ENCODE measurements at places on chromosomes 2 and 18. TPM values are rescaled to one million over a fixed set of nuclear protein-coding genes. Genes with fewer than 3 reads are reported as not detected.

MYOM1 gene
- total RNA-seq: 8.5 TPM

VSNL1 gene
- not detected for total RNA-seq

SIGLEC15 gene
- total RNA-seq: 0.25 TPM

FOSL2 gene
- 350 TPM for total RNA-seq

CDCA7 gene
- not detected for total RNA-seq

TNP1 gene
- total RNA-seq: not detected

RAX gene
- not detected for total RNA-seq

SLC4A5 gene
- total RNA-seq: 1.3 TPM

SRD5A2 gene
- not detected for total RNA-seq

PSMA8 gene
- total RNA-seq: not detected

CRYBA2 gene
- not detected for total RNA-seq

GREB1 gene
- 12.4 TPM for total RNA-seq

IL18RAP gene
- 59.9 TPM for total RNA-seq

CYRIA gene
- 12.2 TPM for total RNA-seq

ADD2 gene
- total RNA-seq: 3.2 TPM

SP140 gene
- 9.7 TPM for total RNA-seq

FAM110C gene
- 0.63 TPM for total RNA-seq

PLEK gene
- total RNA-seq: 55.1 TPM

CHAC2 gene
- total RNA-seq: 3.2 TPM

ST8SIA3 gene
- not detected for total RNA-seq

HOXD10 gene
- total RNA-seq: 0.56 TPM

SMC6 gene
- 12.4 TPM for total RNA-seq

OSR1 gene
- 33.7 TPM for total RNA-seq

CRYGC gene
- not detected for total RNA-seq

C2orf15 gene
- total RNA-seq: not detected

COL3A1 gene
- 237 TPM for total RNA-seq

All from omental fat pad (tissue), 4 donors.